ENCODE measurements at places on chromosomes 4 and X.

- no peaks in the 10 kb centered on the region for H3K36me3 ChIP-seq
- H3K27ac ChIP-seq: no peak overlapping the region
- H3K27me3 ChIP-seq: no peaks in the 10 kb centered on the region
Observed at GRCh38 chrX:44882635-44883034, 9.6 kb downstream of the KDM6A start.

- H3K36me3 ChIP-seq: no peaks in the 10 kb centered on the region
- no peaks in the 10 kb centered on the region for H3K27me3 ChIP-seq
- DNase-seq: peak; percentile 88
- peak overlapping the region; percentile 97 for H3K27ac ChIP-seq
Observed at GRCh38 chrX:107678957-107679740, 50.8 kb downstream of the PRPS1 start.

DNA sequence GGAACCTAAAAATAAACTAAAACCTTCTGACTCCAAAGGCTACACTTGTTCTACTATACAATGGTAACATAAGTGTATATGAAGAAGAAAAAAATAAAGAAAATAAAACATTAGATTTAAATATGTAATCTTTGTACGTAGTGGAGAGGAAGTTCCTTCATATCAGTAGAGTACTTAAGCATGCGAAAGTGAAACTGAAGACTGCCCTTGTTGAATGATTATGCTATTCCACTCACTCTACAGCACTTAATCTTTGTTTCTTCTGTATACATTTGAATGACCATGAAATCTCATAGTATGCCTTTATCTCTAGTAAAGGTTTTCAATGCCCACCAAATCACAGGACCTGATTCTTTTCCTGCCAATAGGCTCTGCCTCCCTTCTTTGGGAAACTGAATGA is 78.9 kb downstream of the NDST3 start:
- H3K27me3 ChIP-seq: no peaks in the 10 kb centered on the region
- DNase-seq: no peak

DNA sequence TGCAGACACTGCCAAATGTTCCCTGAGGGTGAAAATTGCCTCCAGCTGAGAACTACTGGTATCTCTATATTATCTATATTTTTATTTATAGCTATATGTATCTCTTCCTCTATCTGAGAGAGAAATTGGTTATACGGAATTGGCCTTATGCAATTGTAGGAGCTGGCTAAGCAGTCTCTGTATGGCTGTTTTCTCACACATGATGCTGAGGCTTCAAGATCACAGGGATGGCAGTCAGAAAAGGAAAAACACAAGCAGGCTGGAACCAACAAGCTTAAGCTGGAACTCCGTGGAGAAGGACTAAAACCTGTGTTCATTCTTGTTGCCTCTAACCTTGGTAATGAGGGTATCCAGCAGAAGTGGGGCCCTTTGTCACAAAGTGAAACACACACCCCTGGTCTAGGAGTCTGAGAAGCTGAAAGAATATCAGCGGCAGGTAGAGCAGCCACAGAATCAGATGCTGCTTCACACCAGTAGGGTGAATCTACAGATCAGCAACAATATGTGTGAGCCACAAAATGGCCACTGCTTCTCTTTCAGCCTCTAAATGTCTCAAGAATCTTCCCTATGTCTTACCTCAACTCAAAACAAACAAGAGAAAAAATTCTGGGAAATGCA is 166.5 kb upstream of the PPP1R2C start:
- H3K27me3 ChIP-seq: no peaks in the 10 kb centered on the region
- H3K4me1 ChIP-seq: peaks cover 98% of the 10 kb centered on the region
- H3K36me3 ChIP-seq: no peaks in the 10 kb centered on the region
- DNase-seq: peak; percentile 36
- H3K27ac ChIP-seq: peak overlapping the region; percentile 31

- H3K27me3 ChIP-seq: no peaks in the 10 kb centered on the region
- H3K27ac ChIP-seq: no peak overlapping the region
- no peaks in the 10 kb centered on the region for H3K4me1 ChIP-seq
- no peak overlapping the region for H3K4me3 ChIP-seq
- no peak for DNase-seq
- H3K36me3 ChIP-seq: no peaks in the 10 kb centered on the region
Observed at GRCh38 chrX:136477026-136477425, 10.7 kb upstream of the BRS3 start.

DNA sequence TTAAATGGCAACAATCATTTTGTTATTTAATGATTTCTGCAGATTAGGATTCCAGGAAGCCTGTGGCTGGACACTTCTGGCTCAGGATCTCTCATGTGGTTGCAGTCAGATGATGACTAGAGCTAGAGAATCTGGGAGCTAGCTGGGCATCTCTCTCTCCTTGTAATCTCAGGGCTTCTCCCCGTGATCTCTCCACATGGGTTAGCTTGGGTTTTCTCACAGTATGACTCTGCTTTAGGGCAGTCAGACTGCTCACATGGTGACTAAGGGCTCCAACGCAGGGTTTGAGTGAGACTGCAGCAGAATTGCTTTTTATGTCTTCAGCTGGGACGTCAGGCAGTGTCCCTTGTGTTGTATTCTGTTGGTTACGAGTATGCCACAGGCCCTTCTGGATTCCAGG is 361.4 kb downstream of the CBLL2 start:
- H3K27ac ChIP-seq: no peak overlapping the region
- H3K4me3 ChIP-seq: no peak overlapping the region
- H3K36me3 ChIP-seq: no peaks in the 10 kb centered on the region
- H3K27me3 ChIP-seq: no peaks in the 10 kb centered on the region

- no peaks in the 10 kb centered on the region for H3K36me3 ChIP-seq
- H3K4me3 ChIP-seq: no peak overlapping the region
- H3K27me3 ChIP-seq: no peaks in the 10 kb centered on the region
Observed at GRCh38 chr4:169092889-169093522, 83.0 kb upstream of the CBR4 start.

GRCh38 chr4:132709056-132709455 is 440.0 kb upstream of the PCDH10 start:
- DNase-seq: no peak
- H3K27ac ChIP-seq: no peak overlapping the region
- H3K4me3 ChIP-seq: no peak overlapping the region
- H3K27me3 ChIP-seq: no peaks in the 10 kb centered on the region

DNA sequence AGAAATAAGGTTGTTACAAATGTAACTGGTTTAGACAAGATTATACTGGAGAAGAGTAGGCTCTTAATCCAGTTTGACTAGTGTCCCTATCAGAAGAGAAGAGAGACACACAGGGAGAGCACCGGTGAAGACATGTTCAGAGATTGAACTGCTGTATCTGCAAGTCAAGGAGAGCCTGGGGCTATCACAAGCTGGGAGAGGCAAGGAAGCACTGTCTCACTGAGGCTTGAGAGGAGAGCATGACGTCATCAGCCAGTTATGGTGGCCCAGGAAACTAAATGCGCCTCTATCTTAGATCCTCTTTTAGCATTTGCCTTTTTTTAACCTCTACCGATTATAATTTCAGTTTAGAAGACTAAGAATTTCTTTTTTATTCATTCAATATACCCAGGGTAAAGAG is 583.4 kb downstream of the TRAM1L1 start:
- H3K27ac ChIP-seq: no peak overlapping the region
- H3K4me3 ChIP-seq: no peak overlapping the region
- no peak for DNase-seq
- H3K27me3 ChIP-seq: no peaks in the 10 kb centered on the region

DNA sequence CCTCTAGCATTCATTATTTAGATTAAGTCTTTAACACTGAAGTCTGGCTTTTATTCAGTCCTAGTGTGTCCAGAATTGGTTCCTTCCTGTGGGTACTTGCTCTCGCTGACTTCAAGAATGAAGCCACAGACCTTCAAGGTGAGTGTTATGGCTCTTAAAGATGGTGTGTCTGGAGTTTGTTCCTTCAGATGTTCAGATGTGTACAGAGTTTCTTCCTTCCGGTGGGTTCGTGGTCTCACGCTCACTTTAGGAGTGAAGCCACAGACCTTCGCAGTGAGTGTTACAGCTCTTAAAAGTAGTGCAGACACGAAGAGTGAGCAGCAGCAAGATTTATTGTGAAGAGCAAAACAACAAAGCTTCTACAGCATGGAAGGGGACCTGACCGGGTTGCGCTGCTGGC is 860.6 kb downstream of the STIM2 start:
- no peak for DNase-seq
- no peak overlapping the region for H3K27ac ChIP-seq
- no peaks in the 10 kb centered on the region for H3K4me1 ChIP-seq
- H3K4me3 ChIP-seq: no peak overlapping the region
- H3K36me3 ChIP-seq: no peaks in the 10 kb centered on the region
- no peaks in the 10 kb centered on the region for H3K27me3 ChIP-seq

DNA sequence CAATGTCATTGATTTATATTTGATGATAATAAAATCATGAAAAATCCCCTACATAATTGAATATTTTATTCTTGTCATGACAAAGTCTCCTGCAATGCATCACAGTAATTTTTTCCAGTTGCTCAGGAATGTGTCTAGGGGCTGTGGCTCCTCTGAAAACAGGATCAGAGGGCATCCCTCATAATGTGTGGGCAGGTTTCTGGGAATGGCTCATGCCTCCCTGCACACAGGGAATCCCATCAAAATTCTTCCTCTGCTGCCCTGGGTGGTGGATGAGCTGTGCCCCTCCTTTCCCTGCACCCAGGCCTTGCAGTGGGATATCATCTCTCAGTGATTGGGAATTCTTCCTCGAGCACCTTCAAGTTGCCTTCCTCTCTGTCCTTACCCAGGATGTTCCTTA is 20.4 kb upstream of the PUDP start:
- DNase-seq: no peak
- H3K4me3 ChIP-seq: no peak overlapping the region
- H3K27ac ChIP-seq: no peak overlapping the region
- no peaks in the 10 kb centered on the region for H3K4me1 ChIP-seq
- no peaks in the 10 kb centered on the region for H3K27me3 ChIP-seq
- no peaks in the 10 kb centered on the region for H3K36me3 ChIP-seq

DNA sequence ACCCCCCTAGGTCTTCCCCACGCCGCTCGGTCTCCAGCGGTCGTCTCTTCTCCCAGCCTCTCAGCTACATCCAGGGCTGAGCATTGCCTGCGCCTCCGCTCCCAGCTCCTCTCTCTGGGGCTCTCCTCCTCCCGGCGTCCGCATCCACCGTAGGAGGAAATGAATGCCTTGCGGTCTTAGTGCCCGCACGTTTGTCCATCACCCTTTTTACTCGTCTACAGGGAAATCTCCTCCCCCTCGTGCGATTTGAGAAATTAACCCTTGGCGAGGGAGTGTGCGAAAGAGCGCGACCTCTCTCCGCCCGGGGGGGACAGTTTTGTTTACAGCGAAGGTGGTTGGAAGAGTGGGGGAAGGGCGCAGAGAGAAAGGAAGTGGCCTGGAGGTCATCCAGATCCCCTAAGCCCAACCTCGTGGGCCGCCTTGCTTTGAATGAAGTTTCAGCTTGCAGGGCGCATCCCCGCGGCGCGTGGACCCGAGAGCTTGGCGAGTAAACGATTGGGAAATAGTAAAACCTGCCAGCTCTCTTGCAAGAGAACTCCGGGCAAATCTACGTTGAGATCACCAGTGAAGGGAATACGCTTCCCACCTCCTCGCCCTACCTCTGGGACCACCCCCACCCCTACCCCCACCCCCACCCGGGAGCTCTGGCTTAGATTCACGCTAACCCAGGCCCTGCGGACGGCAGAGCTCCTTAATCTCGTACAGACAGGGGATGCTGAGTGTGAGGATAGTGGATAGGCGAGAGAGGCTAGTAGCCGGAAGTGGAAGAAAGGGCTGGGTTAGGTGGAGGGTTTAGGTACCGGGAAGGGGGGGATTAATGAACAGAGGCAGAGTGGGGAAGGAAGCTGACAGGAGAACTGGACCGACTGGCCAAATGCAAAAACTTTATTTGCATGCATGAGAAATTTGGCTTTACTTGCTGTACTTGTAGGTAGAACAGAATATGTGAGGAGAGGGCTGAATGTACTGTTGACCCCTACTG is at the start of gene ELOVL6:
ELOVL6 (minus strand) TSS at position 181 of the 982 bp plus-strand sequence. CDS start 280 bp downstream, outside the sequence.
- no peaks in the 10 kb centered on the region for H3K36me3 ChIP-seq
- peak; percentile 44 for DNase-seq

- no peak overlapping the region for H3K4me3 ChIP-seq
- no peaks in the 10 kb centered on the region for H3K36me3 ChIP-seq
- H3K27ac ChIP-seq: no peak overlapping the region
- DNase-seq: no peak
Observed at GRCh38 chr4:71520850-71521249, 182.0 kb downstream of the SLC4A4 start.

DNA sequence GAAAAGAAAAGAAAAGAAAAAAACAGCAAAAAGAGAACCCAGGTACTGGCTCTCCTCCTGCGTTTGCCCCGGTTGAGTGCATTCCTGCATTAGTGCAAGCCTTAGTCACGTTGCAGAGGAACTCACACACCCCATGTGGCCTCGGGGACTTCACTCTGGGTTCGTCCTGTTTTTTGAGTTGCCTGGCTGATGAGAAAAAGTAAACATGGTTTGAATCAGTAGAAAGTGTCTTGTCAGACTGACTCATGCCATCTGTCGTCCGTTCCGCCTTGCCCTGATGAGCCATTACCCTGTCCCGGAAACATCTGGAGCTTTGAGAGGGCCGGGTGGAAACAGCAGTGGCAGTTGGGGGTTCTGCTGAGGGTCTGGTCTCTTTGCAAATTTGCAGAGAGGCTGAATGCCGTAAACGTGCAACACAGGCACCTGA is 16.3 kb downstream of the CD99 start:
- peak overlapping the region; percentile 29 for H3K27ac ChIP-seq
- no peak overlapping the region for H3K4me3 ChIP-seq
- no peaks in the 10 kb centered on the region for H3K27me3 ChIP-seq
- H3K36me3 ChIP-seq: peaks cover under 1% of the 10 kb centered on the region
- peak; percentile 22 for DNase-seq

- H3K4me1 ChIP-seq: peaks cover 4% of the 10 kb centered on the region
- no peaks in the 10 kb centered on the region for H3K36me3 ChIP-seq
- no peaks in the 10 kb centered on the region for H3K27me3 ChIP-seq
- DNase-seq: no peak
- no peak overlapping the region for H3K27ac ChIP-seq
- H3K4me3 ChIP-seq: no peak overlapping the region
Observed at GRCh38 chr4:142036795-142037583, 400.6 kb downstream of the IL15 start.

GRCh38 chr4:36278789-36279188 is 2.6 kb upstream of the DTHD1 start:
- no peak for DNase-seq
- peaks cover 13% of the 10 kb centered on the region for H3K4me1 ChIP-seq
- no peaks in the 10 kb centered on the region for H3K36me3 ChIP-seq

DNA sequence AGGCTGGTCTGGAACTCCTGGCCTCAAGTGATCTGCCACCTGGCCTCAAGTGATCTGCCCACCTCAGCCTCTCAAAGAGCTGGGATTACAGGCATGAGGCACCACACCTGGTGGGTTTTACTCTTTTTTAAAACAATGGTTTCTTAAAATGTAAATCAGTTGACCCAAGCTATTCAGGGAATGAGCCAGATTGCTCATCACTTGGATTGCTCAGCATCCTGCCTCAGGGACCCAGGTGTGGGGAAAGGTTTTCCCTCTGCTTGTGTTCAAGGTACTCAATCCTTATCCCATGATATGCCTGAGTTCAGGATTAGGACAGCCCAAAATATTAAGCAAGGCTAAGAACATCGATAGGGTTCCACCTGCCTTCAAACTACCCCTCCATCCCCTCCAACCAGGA is 67.4 kb downstream of the CHRNA9 start:
- no peaks in the 10 kb centered on the region for H3K27me3 ChIP-seq
- DNase-seq: no peak
- H3K27ac ChIP-seq: no peak overlapping the region
- H3K36me3 ChIP-seq: no peaks in the 10 kb centered on the region
- H3K4me1 ChIP-seq: no peaks in the 10 kb centered on the region
- H3K4me3 ChIP-seq: no peak overlapping the region

GRCh38 chr4:118994030-118994429 is 105.4 kb downstream of the SYNPO2 start:
- no peaks in the 10 kb centered on the region for H3K36me3 ChIP-seq
- H3K27ac ChIP-seq: no peak overlapping the region
- H3K4me3 ChIP-seq: no peak overlapping the region
- no peaks in the 10 kb centered on the region for H3K4me1 ChIP-seq
- no peak for DNase-seq
- H3K27me3 ChIP-seq: no peaks in the 10 kb centered on the region

All from CD4-positive, alpha-beta memory T cell (primary cell).